ENCODE measurements at places on chromosomes 3 and 15.

GRCh38 chr15:90248789-90249202 lies 560 bp upstream of the TTLL13 start:
- DNase-seq, result no peak

GRCh38 chr3:113212150-113212843 lies 940 bp downstream of the BOC start:
- DNase-seq, result no peak

- no peak for DNase-seq
Observed at GRCh38 chr3:129032716-129033115, 27.9 kb upstream of the GP9 start.

- no peak for DNase-seq
Observed at GRCh38 chr15:69786136-69786701, 311.5 kb downstream of the TLE3 start.

DNA sequence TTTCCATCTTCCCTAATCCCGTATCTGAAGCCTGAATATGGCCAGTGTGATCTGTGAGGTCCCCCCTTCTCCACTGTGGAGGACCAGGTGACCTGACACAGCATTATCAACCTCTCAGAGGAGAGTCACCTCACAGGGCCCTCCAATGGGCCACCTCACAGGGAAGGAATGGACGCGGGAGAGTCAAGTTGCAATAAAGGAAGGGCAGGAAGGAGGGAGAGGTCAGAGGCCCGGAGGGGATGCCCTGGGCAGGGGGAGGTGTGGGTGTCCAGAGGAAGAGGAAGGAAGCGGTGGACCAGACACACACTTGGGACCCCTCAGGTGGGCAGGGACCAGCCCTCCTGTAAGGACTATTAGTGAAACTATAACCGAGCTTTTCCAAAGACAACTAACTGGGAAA lies 14.6 kb upstream of the LRRC15 start:
- DNase-seq, result no peak

GRCh38 chr3:100968932-100969906 lies 24.0 kb downstream of the ABI3BP start:
- DNase-seq, result peak; percentile 8

GRCh38 chr15:92071045-92071634 lies 217.6 kb downstream of the SLCO3A1 start:
- DNase-seq, result no peak

GRCh38 chr3:63895422-63896189 lies 16.6 kb downstream of the SCAANT1 start:
- no peak for DNase-seq

DNA sequence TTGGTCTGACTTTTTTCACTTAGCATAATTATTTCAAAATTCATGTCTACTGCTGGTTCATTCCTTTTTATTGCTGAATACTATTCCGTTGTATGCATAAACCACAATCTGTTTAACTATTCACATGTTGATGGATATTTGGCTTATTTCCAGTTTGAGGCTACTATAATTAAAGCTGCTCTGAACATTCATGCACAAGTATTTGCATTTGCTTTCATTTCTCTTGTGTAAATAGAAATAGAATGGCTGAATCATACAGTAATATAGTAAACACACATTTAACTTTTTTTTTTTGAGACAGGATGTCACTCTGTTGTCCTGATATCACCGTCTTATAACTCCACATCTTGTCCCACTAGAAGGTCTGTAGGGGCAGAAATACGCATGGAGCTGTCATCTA lies 57.3 kb downstream of the NMNAT3 start:
- no peak for DNase-seq

DNA sequence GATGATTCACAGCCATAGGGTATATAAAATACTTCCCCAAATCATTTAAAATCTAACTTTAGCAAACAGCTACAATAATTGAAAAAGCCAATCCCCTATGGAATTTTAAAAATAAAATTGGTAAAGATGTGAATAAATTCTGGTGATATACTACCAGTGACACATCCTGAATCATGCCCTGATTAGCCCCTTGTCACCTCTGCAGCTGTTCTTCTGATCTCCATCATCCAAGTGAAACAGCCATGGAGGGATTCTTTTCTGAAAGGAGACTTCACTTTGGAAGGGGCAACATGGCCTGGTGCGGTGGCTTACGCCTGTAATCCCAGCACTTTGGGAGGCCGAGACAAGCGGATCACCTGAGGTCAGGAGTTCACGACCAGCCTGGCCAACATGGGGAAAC lies 115.6 kb upstream of the MLF1 start:
- DNase-seq, result no peak

DNA sequence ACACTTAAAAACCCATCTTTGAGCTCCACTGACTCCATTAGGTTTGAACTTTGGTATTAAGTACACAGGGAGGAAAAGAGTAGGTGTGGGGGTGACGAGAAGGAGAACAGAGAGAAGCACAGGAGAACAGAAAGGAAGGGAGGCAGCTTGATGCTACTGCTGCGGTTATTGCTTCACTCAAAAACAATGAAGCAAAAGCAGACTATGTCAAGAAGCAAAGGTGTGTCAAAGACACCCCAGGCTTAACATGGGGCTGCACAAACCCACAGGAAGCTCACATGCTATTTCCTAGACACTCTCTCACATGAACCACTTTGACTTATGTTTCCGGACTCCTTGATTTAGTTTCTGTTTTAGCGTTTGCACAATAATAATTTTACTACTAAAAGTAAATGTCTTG lies 961.0 kb upstream of the CFAP20DC start:
- no peak for DNase-seq

DNA sequence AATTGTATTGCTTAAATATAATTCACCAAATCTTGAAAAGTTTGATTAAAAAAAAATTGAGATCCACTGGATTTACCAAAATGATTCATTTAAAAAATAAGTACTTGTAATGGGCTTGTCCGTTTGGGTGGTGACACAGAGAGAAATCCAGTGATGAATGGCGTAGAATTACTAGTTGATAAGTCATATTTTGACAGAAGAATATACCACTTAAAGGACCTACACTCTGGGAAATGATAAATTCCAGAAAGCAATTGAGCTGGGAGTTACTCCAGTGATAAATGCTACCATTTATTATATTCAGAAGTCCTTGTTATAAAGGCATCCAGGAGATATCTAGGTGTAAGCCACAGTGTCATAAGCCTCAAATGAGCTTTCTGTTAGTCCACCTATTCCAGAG lies 141.8 kb upstream of the CFAP20DC start:
- DNase-seq, result no peak

- DNase-seq, result no peak
Observed at GRCh38 chr3:8888301-8888915, 74.9 kb downstream of the RAD18 start.

GRCh38 chr3:179421500-179421899 lies 29.8 kb downstream of the GNB4 start:
- peak; percentile 11 for DNase-seq

- no peak for DNase-seq
Observed at GRCh38 chr3:178546079-178546478, 9.8 kb downstream of the KCNMB2 start.

DNA sequence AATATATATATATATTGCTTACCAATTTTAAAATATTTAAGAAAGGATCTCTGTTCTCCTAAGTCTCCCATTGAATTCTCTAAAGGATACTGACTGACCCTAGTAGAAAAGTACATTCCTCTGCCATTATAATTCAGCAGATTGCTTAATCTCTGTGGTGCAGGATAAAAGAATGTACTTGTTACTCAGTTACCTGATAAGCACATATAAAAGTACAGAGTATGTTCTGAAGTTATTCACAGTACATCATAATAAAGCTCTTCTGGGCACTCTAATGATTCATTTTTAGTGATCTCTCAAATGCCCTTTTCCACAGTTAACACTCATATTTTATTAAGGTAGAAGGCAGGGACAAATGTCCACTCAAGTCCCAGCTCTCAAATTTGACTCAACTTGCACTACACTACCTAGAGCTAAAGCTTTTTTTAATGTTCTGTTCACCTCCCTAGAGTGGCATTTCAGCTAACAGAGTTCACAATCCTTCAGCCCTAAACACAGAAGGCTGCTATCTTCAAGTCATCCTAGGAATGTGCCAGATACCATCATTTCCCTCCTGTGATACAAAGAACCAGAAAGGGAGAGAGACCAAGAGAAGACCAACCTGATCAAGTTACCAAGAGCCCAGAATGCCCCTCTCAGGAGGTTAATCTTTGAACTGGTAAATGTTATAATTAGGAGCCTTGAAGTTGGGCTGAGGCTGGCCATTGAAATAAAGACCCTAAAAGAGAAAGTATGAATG lies 53.3 kb downstream of the MEIS2 start:
- DNase-seq, result no peak

DNA sequence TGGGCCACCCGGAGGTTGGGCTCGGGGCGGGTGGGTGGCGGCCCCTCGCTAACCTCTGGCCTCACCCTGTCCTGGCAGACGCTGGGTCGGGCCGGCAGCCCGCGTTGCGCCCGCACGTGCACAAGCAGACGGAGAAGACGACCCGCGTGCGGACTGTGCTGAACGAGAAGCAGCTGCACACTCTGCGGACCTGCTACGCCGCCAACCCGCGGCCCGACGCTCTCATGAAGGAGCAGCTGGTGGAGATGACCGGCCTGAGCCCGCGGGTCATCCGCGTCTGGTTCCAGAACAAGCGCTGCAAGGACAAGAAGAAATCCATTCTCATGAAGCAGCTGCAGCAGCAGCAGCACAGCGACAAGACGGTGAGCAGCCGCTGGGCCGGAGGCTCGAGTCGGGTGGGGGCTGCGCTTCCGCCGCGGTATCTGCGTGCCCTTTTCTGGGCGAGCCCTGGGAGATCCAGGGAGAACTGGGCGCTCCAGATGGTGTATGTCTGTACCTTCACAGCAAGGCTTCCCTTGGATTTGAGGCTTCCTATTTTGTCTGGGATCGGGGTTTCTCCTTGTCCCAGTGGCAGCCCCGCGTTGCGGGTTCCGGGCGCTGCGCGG lies 3.7 kb downstream of the ISL2 start:
- no peak for DNase-seq

DNA sequence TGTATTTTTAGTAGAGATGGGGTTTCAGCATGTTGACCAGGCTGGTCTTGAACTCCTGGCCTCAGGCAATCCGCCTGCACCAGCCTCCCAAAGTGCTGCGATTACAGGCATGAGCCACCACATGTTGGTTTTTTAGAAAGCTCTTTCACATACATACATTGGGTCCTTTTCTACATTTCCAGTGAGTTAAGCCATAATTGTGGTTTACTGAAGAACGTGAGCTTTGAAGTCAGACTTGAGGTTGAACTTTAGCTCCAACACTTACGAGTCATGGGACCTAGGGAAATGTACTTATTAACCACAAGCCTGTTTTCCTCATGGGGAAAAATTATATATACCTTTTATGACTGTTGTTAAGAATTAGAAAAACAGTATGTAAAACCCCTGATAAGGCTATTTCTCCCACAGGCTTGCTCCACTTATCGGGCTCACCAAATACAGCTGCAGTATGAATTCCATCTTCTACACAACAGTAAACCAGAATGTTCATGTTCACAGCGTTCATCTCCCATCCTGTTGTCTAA lies 39.0 kb downstream of the GPR160 start:
- no peak for DNase-seq

GRCh38 chr3:121111914-121112612 lies 204.1 kb downstream of the STXBP5L start:
- DNase-seq, result no peak

- no peak for DNase-seq
Observed at GRCh38 chr15:58738046-58738707, 11.3 kb downstream of the ADAM10 start.

DNA sequence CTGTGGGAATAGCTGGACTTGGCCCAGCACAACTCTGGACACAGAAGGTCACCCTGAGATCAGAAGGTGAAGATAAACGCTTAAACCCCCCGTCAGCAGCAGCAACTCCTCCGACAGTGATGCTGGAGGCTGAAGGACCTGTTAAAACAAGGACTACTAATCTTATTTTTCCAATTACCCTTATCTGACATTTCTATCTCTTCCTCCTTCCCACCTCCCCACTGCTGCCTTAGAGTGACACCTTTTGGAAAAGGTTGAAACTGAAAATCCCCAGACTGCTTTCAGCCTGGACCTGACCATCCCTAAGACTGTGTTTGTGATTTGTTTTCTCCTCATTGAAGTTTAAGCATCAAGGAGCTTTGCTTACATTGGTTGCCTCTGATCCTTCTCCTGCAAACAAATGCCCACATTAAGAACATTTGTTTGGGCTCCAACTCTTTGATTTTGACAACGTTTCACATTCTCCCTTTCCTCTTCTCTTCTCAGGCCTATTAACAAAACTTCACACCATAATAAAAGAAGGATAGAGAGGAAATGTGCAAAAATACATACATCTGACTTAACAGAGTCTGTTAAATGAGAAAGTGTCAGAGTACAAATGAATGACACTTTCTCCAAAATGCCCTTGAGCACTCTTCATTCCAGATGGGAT lies 410.6 kb upstream of the WNT5A start:
- peak; percentile 31 for DNase-seq

- no peak for DNase-seq
Observed at GRCh38 chr3:123444023-123444422, 4.9 kb downstream of the ADCY5 start.

DNA sequence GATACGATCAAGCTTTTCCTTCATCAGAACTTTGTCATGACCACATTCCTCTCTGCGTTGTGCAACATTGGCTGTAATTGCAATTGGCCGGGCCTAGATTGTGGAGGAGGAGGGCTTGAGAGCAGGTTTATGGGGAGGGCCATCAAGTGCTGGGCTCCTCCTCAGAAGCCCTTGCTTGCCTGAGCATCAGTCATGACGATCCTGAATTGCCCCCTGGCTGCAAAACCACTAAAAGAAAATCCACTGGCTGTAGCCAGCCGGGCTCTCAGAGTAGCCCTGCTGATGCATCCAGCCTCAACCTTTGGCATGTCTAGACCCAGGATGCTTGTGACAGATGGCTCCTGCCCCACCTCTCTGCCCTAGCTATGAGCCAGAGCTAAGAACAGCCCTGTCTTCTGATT lies 13.4 kb upstream of the TRH start:
- no peak for DNase-seq

- peak; percentile 4 for DNase-seq
Observed at GRCh38 chr15:34721802-34722438, 32.9 kb downstream of the GJD2 start.

DNA sequence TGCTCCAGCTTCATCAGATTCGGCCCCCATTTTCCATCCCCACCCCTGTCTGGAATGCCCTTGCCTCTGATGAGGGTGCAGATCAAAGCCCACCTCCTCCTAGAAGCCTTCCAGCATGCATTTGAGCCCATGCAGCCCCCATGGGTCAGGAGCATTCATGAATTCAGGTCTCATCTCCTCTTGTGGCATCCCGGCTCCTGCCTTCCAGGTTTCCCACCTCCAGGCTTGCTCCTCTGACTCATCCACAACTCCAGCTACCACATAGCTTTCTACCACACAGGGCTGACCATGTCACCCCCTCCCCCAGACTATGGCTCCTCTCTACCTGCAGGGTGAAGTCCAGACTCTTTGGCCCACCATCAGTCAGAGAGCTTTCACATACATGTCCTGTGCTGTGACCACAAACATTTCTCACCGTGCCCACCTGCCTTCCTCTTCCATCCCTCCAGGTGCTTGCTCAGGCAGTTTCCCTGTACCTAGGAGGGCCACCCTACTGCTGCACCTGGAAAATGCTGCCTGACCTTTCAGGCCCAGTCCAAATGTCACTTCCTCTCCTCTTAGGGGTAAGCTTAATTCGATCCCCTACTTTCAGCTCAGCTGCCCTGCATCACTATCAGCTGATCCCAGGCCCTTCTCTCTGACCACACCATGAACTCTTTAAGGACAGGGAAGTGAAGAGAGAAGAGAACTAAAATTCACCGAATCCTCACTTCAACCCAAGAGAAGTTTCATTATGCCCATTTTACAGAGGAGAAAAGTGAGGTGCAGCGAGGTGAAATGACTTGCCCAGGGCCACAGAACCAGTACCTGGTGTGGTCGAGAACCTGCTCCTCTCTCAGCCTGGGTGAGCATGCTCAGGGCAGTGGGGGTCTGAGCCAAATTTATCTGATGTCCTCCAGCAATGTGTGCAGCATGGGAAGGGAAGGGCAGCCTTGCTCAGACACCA lies 13.7 kb upstream of the FGD5 start:
- DNase-seq, result no peak

Measured in NCI-H460 (cell line).